Ovary (tissue), 10 donors: ENCODE measurements at places on chromosomes 2 and 18. TPM values are rescaled to one million over a fixed set of nuclear protein-coding genes. Genes with fewer than 3 reads are reported as not detected.

Gene FSIP2
- total RNA-seq, result 0.27 TPM

DNA sequence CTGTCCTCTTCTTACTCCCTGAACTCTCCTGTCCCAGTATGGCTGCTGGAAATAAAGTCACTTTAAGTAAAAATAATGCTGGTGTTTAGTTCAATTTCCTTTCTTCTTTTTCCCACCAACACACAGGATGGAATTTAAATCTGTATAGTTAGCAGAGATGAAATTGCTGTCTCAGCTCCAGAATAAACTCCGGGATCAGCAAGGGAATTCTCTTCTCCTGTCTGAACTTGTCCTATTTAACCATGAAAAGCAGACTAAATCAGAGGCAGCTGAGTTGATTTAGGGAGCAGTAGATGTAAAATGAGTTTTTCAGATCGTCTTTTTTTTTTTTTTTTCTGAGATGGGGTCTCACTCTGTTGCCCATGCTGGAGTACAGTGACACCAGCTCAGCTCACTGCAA is 25.9 kb downstream of the TTLL4 start:
- H3K27ac ChIP-seq, result no peak overlapping the region
- H3K36me3 ChIP-seq, result no peaks in the 10 kb centered on the region
- peaks cover 1% of the 10 kb centered on the region for H3K4me1 ChIP-seq
- no peak overlapping the region for H3K4me3 ChIP-seq
- no peak for DNase-seq
- H3K27me3 ChIP-seq, result no peaks in the 10 kb centered on the region

- no peaks in the 10 kb centered on the region for H3K4me1 ChIP-seq
- H3K4me3 ChIP-seq, result no peak overlapping the region
- no peaks in the 10 kb centered on the region for H3K36me3 ChIP-seq
- H3K27ac ChIP-seq, result no peak overlapping the region
- DNase-seq, result no peak
- no peaks in the 10 kb centered on the region for H3K27me3 ChIP-seq
Measured at GRCh38 chr2:28444956-28445355, 50.9 kb upstream of the PLB1 start.

DNA sequence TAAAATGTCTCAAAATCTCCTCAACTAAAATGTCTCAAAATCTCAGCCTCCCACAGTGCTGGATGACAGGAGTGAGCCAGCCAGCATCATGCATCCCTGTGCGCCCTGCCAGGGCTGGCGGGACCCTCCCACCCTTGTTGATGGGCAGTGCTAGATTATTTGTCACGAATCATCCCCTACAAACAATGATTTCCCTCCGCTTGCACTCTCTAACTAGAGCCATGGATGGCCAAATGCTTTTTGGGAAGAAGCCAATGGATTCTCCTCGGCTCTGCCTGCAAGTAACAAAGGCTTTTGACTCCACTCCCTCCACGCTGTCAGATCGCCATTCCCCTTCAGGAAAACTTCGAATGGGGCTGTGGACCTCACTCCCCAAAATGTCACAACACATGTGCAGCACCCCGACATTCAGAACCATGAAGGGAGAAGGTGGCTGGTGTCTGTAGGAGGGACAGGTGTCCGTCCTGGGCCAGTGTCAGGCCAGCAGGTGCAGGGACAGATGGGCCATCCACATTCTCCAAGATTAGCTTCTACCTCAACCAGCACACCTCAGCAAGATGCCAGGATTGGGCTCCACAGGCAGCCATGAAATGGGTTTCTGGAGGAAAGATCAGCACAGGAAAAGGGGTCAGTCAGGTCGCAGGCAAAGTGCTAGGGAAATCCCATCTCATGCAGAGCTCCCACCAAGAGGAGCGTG is 11.5 kb downstream of the AMER3 start:
- H3K36me3 ChIP-seq, result no peaks in the 10 kb centered on the region
- H3K4me1 ChIP-seq, result no peaks in the 10 kb centered on the region
- H3K27me3 ChIP-seq, result no peaks in the 10 kb centered on the region
- no peak overlapping the region for H3K4me3 ChIP-seq
- DNase-seq, result no peak

DNA sequence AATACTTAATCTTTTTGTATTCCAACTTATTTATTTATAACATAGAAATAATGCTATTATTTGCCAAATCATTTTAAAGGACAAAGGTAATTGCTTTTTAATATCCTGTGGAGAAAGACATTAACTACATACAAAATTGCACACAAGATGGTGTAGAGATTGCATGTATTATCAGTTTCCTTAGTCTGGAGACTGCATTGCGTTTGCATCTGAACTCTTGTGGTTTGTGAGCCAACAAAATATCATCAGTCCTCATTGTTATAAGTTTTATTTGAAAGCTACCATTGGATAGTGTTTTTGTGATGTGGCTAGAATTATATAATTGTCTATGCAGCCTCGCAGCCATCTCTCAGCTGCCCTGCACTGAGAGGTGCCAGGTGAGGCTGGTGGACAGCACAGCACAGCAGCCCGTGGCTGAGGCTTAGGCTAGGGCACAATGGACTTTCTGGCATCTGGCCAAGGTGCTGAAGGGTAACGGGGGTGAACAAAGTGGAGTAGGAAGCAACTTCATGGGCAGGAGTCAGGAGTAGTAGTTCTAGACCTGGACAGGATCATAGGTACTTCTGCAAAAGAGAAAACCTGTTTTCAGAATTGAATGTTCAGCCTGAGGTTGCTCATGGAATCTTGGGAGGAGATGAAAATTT is 15.1 kb downstream of the RASGRP3 start:
- H3K36me3 ChIP-seq, result no peaks in the 10 kb centered on the region
- H3K4me3 ChIP-seq, result no peak overlapping the region
- DNase-seq, result no peak
- H3K4me1 ChIP-seq, result no peaks in the 10 kb centered on the region
- H3K27me3 ChIP-seq, result no peaks in the 10 kb centered on the region

Gene PSTPIP2
- total RNA-seq, result 4.0 TPM

Gene STON1
- 17.7 TPM for total RNA-seq

DNA sequence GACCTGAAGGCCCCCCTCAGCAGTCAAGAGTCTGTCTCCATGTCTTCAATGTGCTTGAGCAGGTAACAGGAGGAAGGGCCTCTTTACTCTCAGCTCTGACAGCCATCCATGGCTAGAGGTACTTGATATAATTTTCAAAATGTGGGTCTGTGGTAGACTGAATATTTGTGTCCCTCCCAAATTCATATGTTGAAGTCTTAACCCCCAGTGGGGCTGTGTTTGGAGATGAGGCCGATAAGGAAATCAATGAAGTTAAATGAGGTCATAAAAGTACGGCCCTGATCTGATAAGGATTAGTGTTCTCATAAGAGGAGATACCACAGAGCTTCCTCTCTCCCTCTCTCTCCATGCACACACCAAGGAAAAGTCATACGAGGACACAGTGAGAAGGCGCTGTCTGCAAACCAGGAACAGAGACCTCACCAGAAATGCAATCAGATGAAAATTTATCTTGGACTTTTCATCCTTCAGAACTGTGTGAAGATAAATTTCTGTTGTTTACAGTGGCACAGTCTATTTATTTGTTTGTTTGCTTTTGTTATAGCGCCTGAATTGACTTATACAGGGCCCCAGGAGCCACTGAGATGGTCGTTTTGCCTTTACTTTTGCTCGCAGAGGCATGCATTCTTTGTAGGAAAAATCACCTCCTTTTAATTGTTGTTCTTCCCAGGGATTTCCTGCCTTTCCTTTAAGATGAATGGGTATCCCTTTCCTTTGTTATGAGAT is 274.8 kb upstream of the TRIB2 start:
- H3K4me3 ChIP-seq, result no peak overlapping the region
- H3K36me3 ChIP-seq, result no peaks in the 10 kb centered on the region
- no peaks in the 10 kb centered on the region for H3K4me1 ChIP-seq
- H3K27me3 ChIP-seq, result no peaks in the 10 kb centered on the region

GRCh38 chr2:239308661-239309397 is 92.0 kb downstream of the HDAC4 start:
- H3K36me3 ChIP-seq, result no peaks in the 10 kb centered on the region
- peak overlapping the region; percentile 44 for H3K4me3 ChIP-seq
- peak overlapping the region; percentile 86 for H3K27ac ChIP-seq
- DNase-seq, result peak; percentile 68

DNA sequence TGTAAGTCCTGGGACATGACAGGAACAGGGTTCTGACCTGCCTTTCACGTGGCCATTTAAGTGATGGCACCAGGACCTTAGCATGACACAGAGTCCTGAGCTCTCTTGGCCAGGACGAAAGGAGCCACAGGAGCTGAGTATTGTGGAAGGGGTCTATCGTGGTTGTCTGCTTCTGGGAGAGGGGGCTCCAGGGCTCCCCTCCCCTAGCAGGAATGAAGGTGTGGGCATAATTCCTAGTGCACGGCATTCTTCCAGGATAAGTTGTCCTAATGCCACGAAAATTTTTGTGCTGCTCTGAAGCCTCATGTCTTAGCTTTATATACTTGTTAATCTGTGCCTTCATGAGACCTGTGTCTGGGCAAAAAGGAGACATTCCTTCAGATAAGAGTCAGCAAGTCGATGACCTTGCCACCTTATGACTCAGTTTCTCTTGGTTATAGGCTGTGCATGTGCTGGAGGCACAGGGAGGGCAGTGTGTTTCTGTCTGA is 17.1 kb downstream of the GATA6 start:
- H3K4me3 ChIP-seq, result no peak overlapping the region
- no peaks in the 10 kb centered on the region for H3K36me3 ChIP-seq
- no peak for DNase-seq
- H3K27ac ChIP-seq, result peak overlapping the region; percentile 46

GRCh38 chr2:157477919-157478318 is 34.0 kb upstream of the CYTIP start:
- H3K4me3 ChIP-seq, result no peak overlapping the region
- H3K27ac ChIP-seq, result no peak overlapping the region
- no peak for DNase-seq
- H3K27me3 ChIP-seq, result no peaks in the 10 kb centered on the region

DNA sequence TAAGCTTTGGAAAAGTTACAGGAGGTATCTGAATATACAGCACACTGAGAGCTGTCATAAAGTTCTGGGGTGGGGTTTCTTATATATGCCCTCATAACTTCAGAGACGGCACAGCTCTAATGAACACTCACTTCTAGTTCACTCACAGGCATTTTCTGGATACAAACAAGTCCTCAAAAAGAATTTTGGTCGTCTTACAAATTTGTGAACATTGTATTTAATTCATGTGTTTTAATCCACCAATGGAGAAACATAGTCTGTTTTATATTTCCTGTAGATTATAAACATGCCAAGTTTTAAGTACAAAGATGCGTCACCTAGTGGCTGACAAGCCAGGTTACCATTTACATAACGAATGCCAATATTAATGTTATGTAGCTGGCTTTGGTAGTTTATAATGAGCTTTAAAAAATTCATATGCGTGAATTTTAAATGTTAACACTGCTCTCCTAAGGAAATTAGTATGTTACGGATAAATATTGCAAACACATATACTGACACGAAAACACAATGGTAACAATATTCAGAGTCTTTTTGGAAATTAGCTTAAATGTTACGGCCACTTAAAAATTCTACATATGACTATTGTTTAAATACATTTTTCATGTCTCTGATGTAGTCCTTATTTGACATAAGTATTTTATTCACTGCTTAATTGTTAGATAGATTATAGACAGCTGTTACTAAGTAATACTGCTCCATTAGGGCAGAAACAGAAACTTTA is 2.5 kb downstream of the COL3A1 start:
- H3K4me1 ChIP-seq, result no peaks in the 10 kb centered on the region
- H3K27me3 ChIP-seq, result no peaks in the 10 kb centered on the region
- H3K4me3 ChIP-seq, result peak overlapping the region; percentile 45
- H3K36me3 ChIP-seq, result no peaks in the 10 kb centered on the region
- peak overlapping the region; percentile 4 for H3K27ac ChIP-seq
